ENCODE measurements at places on chromosomes 12 and 14.

DNA sequence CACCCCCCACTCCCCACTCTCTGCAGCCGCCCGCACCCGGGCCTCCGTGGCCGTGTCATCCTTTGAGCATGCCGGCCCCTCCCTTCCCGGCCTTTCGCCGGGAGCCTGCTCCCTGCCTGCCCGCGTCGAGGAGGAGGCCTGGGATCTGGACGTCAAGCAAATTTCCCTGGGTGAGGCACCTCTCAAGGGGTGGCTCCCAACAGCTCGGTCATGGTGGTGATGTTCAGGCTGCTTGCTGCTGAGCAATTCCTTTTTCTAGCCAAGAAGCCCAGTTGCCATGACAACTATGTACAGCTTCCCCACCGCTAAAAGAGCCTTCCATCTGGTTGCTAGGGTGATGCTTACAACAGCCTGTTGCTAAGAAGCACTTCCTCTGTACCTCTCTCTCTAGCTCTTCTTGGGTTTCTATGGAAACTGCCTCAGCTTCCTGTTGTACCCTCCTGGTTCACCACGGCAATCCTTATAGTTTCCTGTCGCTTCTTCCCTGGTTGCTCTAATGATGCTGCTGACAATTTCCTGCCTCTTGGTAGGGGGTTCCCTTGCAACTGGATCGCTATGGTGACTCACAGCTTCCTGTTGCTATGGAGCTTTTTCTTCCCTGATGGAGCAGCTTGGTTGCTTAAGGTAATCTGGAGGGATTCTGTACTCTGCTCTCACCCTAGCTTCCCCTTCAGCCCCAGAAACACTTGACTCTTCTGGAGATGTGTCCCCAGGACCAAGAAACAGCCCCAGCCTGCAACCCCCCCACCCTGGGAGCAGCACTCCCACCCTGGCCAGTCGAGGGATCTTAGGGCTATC is 11.0 kb downstream of the ZNF219 start:
- DNase-seq = peak; percentile 95

DNA sequence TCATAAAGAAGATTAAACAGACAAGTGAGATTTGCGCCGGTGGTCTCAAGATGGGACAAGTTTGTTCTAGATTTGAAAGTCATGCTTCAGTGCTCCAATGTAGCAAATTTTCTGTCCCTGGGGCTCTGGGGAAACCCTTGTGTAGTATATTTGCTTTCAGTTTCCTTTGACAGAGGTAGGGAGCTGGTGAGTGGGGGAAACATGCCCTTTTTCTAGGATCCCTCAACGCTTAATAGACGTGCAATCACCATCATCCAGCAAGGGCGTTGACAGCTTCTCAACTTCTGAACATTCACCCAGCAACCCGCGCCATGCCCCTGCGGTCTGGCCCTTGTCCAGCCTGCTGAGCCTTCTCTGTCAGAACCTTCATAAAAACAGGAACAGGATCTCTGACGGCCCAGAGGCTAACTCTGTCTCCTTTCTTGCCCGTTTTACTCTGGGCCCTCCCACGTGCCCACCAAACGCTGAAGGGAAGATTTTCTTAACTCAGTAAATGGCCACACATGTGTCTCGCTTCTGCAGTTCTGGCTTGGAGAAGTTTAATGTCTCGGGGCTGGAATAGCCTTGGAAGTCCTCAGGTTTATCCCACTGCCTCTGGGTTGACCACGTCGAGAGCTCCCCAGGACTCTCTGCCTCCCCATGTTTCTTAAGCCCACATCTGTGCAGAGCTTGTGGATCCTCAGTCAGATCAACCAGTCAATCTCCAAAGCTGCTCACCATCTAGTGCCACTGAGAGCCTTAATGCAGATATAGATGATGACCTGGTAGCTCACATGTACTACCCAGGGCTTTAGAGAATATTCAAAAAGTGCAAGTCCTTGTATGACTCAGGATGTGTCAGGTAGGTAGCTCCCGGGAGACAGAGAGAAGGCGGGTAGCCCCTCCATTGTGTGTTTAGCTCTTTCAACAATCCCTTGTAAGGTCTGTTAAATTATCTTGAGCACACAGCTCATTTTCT is 58.1 kb upstream of the CCND2 start:
- DNase-seq = peak; percentile 21

DNA sequence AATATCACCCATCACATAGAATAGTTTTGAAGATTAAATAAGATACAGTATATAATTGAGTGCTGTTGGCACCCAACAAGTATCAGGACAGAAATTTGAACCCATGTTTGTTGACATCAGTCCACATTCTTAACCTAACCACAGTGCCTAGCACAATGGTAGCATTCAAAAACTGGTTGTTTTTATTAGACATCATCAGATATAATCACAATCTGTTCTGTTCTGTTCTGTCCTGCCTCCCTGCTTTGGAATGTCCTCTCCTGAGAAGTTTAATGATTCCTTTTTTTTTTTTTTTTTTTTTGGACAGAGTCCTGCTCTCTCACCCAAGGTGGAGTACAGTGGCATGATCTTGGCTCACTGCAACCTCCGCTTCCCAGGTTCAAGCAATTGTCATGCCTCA is 476.6 kb downstream of the RMST start:
- DNase-seq = no peak

DNA sequence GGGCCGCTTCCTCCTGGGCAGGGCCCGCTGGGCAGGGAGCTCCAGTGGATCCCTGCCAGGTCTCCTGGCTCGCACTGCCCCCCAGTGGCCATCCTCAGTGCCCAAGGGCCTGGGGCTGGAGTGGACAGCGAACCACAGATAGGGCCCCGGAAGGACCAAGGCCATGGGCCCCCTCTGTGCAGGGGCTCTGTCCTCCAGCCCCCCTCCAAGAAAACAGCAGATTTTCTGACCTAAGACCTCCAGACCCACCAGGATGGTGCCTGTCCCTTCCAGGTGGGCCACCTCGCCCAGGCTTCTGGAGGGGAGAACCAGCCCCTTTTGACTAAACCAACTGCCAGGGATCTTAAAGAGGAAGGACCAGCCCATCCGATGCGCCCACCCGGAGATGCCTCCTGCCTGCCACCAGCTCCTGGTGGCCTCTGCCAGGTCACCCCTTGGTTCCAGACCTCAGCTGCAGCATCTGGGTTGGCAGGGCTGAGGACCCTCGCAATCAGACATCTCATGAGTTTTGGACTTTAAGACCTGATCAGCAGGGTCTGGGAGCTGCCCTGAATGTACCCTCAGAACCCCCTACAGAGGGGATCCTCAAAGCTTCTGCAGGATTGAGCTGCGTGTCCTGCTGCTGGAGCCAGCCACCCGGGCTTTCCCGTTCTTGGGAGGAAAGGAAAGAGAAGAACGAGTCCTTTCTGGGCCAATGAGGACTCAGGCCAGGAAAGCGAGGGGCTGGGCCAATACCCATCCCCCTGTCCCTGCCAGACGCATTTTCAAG is 325.8 kb upstream of the DIO3 start:
- peak; percentile 52 for DNase-seq

DNA sequence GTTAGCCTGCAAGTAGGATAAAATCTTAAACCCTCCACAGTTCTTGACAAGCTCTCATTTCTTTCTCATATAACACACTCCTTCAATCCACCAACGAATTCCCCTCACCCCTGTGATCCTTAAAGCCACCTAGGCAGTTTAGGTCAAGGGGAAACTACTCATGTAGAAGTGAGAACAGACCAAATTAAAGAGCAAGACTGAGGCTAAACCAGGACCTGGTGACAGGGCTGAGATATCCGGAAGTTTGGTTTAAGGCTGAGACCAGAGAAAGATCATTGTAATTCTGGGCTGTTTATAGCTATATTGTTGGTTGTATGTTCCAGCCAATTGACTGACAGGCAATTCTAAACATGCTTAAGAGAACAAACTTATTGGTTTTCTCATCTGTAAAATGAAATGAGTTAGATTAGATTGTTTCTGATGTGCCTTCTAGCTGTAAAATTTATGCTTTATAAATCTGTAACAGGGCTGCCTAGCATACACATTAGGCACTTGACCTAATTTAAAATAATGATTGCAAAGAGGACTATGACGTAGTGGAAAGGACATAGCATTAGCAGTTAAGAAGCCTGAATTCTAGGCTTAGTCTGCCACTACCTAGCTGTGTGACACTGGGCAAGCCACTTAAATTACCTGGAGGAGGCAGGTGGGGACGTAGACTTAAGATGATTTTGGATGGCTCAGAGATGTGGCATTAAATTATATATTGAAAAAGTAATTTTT is 53.9 kb upstream of the PTGR2 start:
- no peak for DNase-seq

- DNase-seq = no peak
Observed at GRCh38 chr12:7729746-7730145, 17.4 kb downstream of the CLEC4C start.

DNA sequence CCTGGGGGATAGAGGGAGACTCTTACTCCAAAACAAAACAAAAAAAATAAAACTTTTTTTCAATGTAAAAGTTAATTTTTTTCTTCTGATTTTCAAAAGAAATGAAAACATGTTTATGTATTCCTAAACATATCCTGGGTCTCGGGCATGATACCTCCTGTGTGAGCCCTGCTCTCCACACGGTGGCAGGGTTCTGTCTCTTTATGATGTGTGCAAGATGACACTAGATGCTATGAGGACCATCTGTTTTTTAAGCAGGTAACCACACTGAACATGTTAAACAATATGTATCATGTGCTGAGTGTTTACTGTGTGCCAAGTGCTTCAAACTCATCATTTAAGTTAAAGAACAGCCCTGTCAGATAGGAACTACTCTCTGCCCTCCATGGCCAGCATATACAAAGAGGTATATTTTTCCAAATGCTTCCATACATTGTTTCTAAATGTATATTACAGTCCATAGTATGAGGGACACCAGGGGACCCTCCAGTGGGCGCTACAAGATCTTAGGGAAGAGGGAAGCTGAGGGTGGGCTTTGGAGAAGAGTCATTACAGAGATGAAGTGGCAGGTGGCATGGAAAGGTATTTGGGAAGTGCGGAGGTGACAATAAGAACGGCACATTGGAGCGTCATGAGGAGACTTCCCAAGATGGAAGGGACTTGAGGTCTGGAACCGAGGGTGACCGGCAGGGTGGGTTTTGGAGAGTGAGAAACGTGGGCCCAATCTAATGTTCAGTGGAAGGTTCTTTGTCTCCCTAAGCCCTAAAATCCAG is 28.5 kb downstream of the FOS start:
- DNase-seq = no peak

- no peak for DNase-seq
Observed at GRCh38 chr12:100324498-100324897, 32.4 kb upstream of the SLC17A8 start.

DNA sequence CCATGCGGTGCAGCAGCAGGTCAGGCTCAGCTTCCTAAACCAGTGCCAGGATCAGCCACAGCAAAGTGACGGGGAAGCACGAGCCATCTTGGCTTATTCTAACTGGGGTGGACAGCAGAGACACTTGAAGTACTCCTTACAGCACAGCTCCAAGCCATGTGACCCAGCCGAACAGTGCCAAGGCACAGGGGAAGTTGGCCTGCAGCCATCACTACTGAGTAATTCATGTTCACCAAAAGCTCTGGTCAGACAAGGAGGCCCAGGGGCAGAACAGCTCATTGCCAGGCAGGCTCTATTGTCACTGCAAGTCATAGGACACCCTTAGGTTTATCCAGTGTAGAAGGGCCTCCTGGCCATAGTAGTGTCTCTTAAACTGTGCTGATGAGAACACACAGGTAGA is 23.4 kb upstream of the SLC35F4 start:
- peak; percentile 36 for DNase-seq

DNA sequence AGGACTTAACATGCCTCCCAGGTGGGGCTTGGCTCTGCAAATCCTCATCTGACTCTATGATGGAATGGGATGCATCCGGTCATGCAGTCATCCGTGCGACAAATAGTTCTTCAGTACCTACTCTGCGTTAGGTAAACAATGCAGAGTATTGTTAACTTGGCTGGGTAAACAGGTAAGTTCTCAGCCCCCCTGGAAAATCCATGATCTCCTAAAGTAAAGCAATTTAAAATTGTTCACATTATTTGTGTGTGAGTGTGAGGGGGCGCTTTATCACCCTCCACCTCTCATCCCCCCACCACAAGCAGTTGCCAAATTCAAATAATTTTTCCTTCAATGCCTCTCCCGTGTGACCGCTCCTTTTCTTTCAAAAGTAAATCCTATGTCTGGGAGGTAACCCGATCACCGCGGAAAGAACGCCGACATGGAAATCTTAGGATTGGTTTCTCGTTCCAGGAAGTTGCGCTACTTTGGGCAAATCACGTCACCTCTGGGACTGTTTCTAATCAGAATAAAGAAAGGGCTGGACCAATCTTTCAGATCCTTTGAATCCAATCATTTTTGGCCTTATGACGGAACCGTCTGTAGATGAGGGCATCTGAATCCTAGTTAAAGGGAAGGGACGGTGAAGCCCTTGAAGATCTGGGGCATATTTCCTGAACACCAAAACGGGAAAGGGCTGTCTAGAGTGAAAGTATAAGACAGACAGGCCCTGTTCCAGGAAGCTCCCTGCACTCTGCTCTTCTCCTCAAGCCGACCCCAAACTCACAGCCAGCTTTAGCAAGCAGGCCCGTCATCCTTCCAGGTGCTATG is 44.0 kb upstream of the SINHCAF start:
- peak; percentile 75 for DNase-seq

DNA sequence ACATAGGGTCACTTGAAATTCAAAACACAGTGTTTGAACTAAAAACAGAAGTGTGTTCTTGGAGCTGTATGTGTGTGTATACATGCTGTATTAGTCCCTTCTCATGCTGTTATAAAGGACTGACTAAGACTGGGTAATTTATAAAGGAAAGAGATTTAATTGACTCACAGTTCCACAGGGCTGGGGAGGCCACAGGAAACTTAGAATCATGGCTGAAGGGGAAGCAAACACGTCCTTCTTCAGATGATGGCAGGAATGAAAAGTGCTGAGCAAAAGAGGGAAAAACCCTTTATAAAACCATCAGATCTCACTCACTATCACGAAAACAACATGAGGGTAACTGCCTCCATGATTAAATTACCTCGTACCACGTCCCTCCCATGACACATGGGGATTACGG is 224.1 kb downstream of the BCAT1 start:
- no peak for DNase-seq

GRCh38 chr14:68807148-68807600 is 14.3 kb upstream of the ZFP36L1 start:
- DNase-seq = peak; percentile 92

DNA sequence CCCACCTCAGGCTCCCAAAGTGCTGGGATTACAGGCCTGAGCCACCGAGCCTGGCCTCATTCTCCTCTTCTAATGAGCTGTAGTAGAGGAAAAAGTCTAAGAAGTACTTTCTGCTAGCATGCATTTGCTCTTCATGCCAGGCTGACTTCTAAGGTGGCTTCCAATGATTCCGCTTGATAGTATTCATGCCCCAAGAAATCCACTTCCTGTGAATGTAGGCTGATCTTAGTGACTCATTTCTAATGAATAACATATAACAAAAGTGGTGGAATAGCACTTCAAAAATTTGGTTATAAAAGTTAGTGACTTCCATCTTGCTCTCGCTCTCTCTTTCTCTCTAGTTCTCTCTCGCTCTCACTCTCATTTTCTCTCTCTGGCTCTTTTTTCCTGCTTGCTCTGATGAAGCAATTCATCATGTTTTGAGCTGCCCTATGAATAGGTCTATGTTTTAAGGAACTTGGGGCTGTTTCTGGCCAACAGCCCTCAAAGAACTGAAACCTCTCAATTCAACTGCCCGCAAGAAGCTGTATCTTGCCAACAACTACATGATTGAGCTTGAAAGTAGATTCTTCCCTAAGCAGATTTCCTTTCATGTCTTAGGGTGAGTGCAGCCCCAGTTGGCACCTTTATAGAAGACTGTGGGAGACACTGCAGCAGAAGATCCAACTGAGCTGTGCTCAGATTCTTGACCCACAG is 282.9 kb downstream of the RMST start:
- no peak for DNase-seq
